Brain (organoid and tissue), 16 donors: ENCODE measurements at places on chromosomes 1 and 21. TPM values are rescaled to one million over a fixed set of nuclear protein-coding genes. Genes with fewer than 3 reads are reported as not detected.

DNA sequence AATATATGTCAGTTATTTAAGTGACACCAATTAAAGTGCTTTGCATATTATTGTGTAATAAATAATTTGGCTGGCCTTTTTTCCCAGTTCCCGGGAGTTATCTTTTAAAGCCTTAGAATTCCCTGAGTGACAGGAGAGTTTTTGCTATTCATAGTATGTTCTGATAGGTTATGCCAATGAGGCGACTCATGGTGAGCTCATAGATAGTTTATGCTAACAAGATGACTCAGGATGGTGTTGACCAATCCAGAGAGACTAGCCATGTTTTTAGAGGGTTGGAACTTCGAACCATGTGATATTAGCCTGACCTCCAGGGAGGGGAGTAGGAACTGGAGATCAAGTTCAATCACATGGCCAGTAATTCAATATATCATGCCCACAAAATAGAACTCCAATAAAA is 310.8 kb downstream of the USP25 start:
- no peak for DNase-seq

GRCh38 chr1:246695136-246695535 is 29.1 kb upstream of the SCCPDH start:
- DNase-seq: no peak

DNA sequence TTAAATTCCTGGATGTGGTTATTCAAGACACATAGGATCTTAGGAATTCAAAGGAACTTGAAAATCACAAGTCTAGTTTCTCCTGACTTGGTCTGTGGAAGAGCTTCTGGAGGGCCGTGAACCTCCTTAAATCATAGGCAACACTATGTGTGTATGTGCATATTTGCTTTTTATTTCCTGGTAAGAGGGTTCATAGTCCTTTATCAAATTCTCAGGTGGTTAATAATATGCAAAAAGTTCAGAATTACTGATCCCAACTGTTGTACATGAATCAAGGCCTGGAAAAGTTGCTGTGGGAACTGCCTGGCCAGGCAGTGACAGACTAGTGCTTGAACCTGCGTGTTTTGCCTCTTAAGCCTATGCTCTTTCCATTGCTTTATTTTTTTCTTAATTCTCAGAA is 12.9 kb downstream of the MTR start:
- no peak for DNase-seq

Gene OR2AJ1
- not detected for polyA plus RNA-seq
